ENCODE measurements at places on chromosomes 12 and 14.

- DNase-seq = no peak
Measured at GRCh38 chr14:104358528-104359300, 220.3 kb downstream of the KIF26A start.

- no peak for DNase-seq
Measured at GRCh38 chr14:104545151-104545941, 34.2 kb upstream of the C14orf180 start.

GRCh38 chr12:111745211-111745610, 21.5 kb upstream of the ALDH2 start:
- no peak for DNase-seq

DNA sequence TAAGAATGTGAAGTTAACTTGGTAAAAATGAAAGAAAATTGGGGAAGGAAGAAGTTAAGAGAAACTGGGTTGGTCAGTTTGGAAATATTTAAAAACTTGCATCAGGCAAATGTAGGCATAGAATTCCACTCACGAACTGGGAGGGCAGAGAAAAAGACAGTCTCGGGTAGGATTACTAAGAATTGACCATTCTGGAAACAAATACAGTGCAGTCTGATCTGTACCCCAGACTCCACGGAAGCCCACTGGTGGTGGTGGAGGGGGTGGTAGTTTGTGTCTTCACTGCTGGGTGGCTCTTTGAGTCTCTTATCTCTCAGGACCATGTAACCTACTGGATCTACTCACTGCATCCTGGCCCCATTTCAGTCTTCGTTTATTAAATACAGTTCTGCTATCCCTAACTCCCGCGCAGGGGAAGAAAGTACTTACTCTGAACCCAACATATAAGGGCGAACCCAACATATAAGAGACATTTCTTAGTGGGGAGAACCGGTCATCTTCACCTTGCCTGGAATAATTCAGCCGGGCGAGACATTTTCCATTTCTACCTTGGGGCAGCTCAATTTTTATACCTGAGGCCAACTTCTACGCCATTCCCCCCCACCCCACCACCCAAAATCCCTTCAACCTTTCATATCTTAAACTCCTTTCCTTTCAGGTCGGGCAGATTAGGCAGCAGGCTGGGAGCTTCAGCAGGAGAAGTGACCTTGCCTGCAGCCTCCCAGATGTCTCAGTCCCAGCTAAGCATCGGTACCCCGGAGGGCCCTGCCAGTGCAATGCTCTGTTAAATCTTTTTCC, 1.7 kb downstream of the SLC2A3 start:
- DNase-seq = no peak

GRCh38 chr12:123080634-123081033, 70.3 kb downstream of the PITPNM2 start:
- no peak for DNase-seq

DNA sequence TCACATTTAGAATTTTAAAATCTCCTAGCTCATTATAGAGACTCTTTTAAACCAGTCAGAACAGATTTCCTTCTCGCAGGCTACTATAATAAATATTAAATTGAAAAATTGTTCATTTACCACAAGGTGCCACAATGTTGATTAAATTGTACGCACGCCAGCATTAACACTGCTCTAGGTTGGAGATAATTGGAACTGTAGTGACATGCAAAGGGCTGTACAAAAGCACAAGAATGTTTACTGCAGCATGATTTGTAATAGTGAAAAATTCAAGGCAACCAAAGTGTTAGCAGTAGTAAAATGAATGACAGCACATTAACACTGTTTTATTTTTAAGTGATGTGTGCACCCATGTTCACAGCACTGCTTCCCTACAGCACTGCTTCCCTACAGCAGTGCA, 52.5 kb downstream of the TMEM132D start:
- DNase-seq = no peak

GRCh38 chr12:6181583-6182278, 18.5 kb upstream of the CD9 start:
- DNase-seq = no peak

GRCh38 chr14:30803185-30803584, 71.2 kb upstream of the COCH start:
- DNase-seq = no peak

DNA sequence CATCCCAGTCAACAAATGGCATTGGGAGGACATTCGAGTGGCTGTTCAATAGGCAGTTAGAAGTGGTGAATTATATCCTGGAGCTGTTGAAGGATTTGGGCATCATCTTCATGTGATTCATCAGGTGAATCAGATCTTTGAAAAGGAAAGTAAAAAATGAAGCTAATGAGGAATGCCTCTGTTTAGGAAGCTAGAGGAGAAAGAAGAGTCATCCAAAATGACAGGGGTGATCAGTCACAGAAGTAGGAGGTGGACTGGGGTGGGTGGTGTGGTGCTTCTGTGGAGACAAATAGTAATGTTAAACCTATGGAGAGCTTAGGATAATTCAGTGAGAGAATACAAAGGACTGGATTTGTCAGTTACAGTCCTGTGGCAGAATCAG, 32.7 kb downstream of the DIP2B start:
- DNase-seq = no peak

- DNase-seq = no peak
Measured at GRCh38 chr12:44874981-44875416, 1.1 kb downstream of the NELL2 start.

- DNase-seq = no peak
Measured at GRCh38 chr12:132602572-132603239, 7.7 kb downstream of the LRCOL1 start.

GRCh38 chr12:86233126-86233525, 23.1 kb downstream of the MGAT4C start:
- DNase-seq = no peak

- no peak for DNase-seq
Measured at GRCh38 chr12:42741771-42742510, 152.4 kb upstream of the PRICKLE1 start.

- DNase-seq = no peak
Measured at GRCh38 chr12:107605293-107605692, 80.3 kb upstream of the PWP1 start.

DNA sequence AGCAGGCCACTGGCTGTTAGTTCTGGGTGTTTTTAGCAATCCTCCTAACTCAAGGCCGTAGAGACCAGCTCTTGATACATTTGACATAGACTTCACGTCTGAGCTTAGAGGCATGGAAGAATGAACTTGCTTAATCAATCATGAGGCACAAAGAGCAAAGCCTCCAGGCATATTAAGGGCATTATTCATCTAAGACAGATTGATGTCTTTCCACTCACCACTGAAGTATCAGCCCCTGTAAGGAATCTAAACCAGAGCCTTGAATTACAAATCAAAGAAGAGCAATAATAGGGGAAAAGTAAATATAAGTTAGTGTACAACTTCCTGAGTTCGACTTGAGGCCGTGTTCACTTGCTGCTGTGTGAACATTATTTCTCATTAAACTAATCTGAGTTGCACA, 1470.7 kb downstream of the AACS start:
- DNase-seq = no peak

- DNase-seq = no peak
Measured at GRCh38 chr14:101738703-101739320, 22.7 kb upstream of the PPP2R5C start.

GRCh38 chr12:54338698-54339296, 13.9 kb downstream of the COPZ1 start:
- DNase-seq = no peak

DNA sequence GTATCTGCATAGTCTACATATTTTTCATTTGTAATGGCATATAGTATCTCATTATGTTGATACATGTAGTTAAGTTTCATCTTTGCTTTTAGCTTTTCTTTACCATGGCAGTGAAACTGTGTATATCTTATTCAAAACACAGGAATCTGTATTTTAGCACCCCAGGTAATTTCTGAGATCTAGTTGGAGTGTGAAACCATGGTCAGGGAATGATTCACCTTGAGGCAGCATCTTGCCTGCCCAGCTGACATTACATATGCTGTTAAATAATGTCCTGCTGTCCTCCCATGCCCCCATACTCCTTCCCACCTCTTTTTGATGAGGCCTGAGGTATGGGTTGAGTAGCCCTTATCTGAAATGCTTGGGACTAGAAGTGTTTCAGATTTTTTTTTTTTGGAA, 125.4 kb upstream of the ATF1 start:
- no peak for DNase-seq

DNA sequence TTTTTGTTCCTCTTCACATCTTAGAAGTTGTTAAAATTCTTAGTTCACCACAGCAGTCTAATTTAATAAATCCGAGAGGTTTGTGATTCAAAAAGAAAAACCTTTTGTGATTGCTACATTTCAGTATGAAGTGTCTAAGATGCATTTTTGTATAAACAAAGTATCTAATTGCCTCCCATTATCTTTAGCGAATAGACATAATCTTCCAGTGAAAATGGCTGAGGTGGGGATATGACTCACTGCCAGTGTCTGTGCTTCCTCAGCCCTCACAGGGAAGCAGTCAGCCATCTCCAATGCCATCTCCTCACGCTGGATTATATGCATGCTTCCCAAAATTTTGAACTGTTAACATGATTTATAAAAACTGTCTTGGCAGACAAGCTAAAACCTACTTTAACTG, 7.6 kb downstream of the GCH1 start:
- no peak for DNase-seq

- DNase-seq = no peak
Measured at GRCh38 chr14:57408634-57409033, 18.2 kb downstream of the NAA30 start.

DNA sequence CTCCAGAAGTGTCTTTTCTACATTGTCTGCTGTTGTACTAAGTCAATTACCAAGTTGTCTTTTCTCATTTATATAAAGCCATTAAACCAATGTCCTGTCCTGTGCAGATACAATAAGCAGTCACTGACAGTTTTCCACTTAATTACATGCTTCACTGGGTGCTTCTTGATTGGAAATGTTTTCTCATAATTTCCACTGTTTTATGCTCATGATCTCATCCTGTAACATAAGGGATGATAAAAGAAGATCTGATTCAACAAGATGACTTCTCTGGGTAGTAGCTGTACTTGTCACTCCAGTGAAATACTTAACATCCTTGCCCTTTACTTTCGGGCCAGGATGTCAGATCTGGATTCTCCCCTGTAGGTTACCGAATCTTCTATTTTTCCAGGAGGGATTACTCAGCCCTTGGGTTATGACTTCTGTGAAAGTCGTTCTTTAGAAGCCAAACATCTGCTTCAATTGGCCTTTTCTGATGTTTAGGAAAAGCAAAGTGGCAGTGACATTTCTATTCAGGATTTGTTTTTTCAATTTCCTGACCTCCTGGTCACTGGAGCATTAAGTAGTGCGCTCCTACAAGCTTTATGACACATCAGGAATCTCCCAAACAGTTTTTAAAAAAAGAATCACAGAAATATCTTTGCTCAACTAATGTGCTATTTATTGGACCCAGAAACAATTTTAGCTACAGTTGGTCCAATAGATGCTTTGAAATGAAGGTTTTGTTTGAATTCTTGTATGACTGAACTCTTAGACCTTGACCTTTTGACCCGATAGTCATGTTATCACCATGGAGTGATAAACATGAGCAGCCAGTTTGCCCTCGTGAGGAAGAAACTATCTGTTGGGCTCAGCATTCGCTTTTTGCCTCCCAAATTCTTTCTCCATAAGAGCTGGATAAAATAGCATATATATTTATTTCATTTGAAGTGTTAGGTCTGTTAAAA, 234.5 kb upstream of the SSTR1 start:
- DNase-seq = no peak

GRCh38 chr14:78075033-78075432, 95.1 kb upstream of the NRXN3 start:
- no peak for DNase-seq

DNA sequence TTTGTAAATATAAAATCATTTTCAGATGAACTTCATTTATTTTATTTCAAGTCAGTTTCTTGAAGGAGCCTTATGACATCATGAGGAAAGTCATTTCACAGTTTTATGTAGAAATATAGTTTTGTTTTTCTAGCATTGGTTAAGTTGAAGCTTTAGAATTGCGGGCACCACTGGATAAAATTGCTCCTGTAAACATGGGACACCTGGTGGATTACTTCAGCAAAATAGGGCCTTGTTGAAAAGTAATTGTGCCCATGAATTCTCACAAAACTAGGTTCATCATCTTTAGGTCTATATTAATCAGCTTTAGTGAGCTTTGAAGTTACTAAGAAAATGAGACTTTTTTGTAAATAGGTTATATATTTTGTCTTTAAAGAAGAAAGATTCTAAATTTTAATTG, 25.3 kb downstream of the CNTN1 start:
- DNase-seq = no peak

- no peak for DNase-seq
Measured at GRCh38 chr14:87411370-87411769, 581.6 kb downstream of the GALC start.

- no peak for DNase-seq
Measured at GRCh38 chr14:61876362-61877034, 114.3 kb downstream of the SNAPC1 start.
